ENCODE measurements at places on chromosomes 5 and 9. TPM values are rescaled to one million over a fixed set of nuclear protein-coding genes. Genes with fewer than 3 reads are reported as not detected.

DNA sequence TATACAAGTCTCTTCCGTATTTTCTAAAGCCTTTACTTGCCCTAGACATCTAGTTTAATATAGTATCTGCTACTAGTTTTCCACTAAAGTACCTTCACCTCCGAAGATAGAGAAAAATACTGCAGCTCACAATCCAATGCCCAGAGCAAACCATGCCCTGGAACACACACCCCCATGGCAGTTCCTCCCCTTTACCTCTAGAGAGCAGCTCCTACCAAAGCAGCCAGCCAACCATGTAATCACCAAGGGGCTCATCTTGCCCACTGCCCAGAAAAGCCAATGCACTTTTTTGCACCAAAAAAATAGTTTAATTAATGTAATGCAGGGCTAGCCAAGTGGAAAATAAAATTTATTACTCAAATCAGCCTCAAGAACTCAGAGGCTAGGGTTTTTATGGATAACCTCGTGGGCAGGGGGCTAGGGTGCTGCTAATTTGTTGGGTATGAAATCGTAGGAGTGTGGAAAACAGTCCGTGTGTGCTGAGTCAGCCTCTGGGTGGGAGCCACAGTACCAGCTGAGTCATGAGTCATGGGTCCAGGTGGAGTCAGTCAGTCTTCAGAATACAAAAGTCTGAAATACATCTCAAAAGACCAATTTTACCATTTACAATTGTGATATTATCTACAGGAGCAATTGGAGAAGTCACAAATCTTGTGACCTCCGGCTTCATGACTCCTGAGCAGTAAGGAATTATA is 120.1 kb upstream of the ACO1 start:
- DNase-seq, result no peak

GRCh38 chr9:20714442-20715415 is 30.7 kb downstream of the FOCAD start:
- DNase-seq, result no peak

GRCh38 chr5:132434416-132435286 is 55.9 kb downstream of the IRF1 start:
- DNase-seq, result no peak

The NR2F1 gene
- 231 TPM for polyA plus RNA-seq

Measured in left renal cortex interstitium (tissue), 4 donors.